ENCODE measurements at places on chromosomes 13 and 19. TPM values are rescaled to one million over a fixed set of nuclear protein-coding genes. Genes with fewer than 3 reads are reported as not detected.
A peak's percentile ranks its signal among the peaks of the same experiment; 100 is the strongest.

DNA sequence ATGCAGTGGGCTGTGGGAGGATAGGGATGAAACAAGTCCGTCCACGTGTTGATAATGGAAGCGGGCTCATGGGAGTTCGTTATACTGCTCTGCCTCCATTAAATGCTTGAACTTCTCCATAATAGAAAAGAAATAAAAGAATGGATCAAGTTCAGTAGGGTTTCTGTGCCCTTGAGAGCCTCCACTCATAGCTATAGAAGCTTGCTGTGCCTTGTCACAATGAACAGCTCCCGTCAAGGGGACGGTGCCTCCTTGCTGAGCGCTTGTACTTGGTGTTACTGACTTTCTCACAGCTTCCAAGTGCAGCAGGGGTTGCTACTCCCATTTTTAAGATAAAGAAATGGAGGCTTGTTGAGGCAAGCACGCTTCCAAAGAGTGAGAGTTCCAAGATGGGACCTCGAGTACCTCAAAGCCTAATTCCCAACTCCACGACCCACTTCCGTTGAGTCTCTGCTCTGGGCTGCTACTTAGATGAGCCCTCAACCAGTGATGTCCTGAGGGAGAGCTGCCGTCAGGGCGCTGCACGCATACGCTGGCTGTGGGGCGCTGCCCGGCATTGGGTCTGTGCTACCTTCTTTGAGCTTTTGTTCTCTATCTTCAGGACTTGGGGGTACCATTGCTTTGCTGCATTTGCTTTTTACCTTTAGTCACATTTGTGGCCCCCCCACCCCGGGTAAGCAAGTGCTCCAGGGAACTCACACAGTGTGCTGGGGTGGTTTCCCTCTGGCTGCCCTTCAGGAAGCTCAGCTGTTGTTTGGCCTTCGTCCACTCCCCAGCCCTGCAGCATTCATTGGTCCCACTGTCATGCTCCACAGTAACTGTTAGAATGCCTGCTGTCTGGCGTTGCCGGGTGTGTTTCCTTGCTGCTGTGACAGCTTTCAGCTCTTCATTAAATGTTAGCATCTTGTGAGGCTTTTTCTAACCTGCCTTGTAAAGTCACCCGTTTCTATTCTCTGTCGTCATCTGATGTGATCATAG, 9.5 kb downstream of the SNRNP70 start:
- DNase-seq: no peak

- no peak for DNase-seq
These were observed 168.5 kb upstream of the FREM2 start for GRCh38 chr13:38518328-38518727.

- no peak for DNase-seq
These were observed 111.3 kb downstream of the ZNF486 start for GRCh38 chr19:20278342-20278741.

GRCh38 chr13:113562085-113562749, 22.3 kb upstream of the TFDP1 start:
- peak; percentile 73 for DNase-seq

DNA sequence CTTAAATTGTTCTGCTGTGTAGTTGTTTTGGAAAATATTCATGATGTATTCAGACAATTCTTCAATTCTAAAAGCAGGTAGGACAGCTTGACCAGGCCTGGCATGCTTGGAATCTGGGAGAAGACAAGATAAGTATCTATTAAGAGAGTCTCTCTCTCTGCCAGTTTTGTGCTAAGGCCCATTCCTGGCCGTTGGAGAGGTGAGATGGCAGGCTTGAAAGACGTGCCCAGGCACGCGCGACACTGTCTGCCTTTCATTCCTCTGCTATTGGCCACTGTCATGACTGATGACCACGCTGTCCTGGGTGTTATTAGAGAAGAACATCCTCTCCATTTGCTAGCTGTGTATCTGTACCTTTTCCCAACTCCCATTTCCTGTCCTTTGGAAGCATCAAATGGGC, 90.3 kb downstream of the LHFPL6 start:
- DNase-seq: no peak

DNA sequence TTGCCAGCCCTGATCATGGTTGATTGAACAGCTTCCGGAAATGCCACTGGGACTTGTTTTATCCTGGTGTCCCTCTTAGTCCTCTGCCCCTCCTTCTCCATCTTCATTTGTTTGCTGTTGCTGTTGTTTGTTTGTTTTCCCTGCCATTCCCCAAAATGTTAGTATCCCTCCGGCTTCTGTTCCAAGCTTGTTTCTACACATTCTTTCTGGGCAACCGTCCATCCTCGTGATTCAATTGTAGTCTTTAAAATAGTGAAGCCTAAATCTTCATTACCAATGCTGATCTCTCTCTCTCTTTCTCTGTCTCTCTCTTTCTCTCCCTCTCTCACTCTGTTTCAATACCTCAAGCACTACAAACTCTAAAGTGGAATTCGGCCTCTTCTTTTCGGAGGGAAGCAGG, 649.3 kb upstream of the ARGLU1 start:
- no peak for DNase-seq

Gene CD70
- polyA plus RNA-seq: 0.10 TPM

Gene ZNF578
- 0.40 TPM for polyA plus RNA-seq
